CD4-positive, alpha-beta T cell treated with Interleukin-6 at 100 ng/mL for 8 hours (primary cell): ENCODE measurements at places on chromosomes 1 and 21.

GRCh38 chr1:228013935-228014930 lies 7.4 kb downstream of the WNT3A start:
- DNase-seq: no peak

DNA sequence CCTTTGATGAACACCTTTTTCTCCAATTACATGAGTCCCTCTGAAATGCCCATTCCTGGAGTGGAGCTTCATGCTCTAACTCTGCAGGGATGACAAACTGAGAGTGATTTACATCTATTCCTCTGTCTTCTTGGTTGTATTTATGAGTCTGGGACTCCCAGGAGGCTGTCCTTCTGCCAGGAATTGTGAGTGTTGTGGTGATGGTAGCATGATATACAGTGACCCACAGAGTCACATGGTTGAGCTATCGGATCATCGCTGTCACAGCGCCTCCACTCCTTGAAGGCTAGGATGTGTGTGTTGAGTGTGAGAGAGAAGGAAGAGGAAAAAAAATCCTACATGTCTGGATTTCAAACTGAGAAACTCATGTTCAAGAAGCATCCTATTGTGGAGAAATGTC lies 163.4 kb upstream of the CACNA1E start:
- no peak for DNase-seq

DNA sequence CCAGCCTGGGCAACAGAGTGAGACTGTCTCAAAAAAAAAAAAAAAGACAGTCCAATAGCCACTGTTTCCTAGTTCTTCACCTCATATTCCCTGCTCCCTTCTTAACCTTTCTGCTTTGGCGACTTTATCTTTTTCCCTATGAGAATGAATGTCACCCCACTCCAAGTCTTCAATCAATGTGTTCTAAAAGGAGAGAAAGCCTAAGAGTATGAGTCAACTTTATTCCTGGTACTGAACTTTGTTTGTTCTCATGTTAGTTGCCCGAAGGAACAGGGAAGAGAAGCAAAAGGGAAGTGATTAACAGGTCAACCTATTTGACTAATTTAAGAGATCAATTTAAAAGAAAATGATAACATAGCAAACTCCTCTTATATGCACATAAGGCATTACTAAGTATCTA lies 39.9 kb upstream of the SLC16A1 start:
- no peak for DNase-seq

DNA sequence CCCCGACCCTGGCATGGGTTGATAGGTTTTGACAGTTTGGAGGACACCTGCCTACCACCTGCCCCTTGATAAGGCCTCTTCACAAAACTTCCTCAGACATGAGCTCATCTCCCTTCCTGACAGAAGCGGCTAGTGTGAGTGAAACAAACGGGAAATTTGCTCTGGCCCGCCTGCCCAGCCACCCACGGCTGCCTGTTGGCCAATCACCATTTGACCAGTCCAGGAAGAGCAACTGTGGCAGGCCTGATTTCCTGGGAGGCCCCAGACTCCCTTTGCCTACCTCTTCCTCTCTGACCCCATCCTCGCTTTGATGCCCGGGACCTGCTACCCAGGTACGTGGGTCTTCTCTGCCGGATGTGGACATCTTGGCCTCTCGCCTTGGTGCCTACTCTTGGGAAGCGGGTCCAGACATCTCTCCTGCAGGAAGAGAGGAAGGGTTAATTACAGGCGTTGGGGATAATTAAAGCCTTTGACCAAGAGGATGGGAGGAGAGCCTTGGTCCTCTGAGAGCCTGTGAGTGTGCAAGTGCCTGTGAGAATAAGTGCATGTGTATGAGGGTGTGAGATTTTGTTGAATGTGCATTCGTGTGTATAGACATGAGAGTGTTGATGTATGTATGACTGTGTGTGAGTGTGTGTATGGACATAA lies 1.1 kb upstream of the EPHA2 start:
- no peak for DNase-seq

- no peak for DNase-seq
Observed at GRCh38 chr1:14350197-14350596, 248.3 kb upstream of the KAZN start.

- no peak for DNase-seq
Observed at GRCh38 chr1:53339736-53340635, 12.1 kb upstream of the LRP8 start.

GRCh38 chr1:228405979-228406228 lies 731 bp downstream of the TRIM11 start:
- no peak for DNase-seq

- no peak for DNase-seq
Observed at GRCh38 chr1:156805766-156806511, 10.7 kb downstream of the SH2D2A start.

- DNase-seq: no peak
Observed at GRCh38 chr1:173749137-173749536, 34.4 kb downstream of the KLHL20 start.

DNA sequence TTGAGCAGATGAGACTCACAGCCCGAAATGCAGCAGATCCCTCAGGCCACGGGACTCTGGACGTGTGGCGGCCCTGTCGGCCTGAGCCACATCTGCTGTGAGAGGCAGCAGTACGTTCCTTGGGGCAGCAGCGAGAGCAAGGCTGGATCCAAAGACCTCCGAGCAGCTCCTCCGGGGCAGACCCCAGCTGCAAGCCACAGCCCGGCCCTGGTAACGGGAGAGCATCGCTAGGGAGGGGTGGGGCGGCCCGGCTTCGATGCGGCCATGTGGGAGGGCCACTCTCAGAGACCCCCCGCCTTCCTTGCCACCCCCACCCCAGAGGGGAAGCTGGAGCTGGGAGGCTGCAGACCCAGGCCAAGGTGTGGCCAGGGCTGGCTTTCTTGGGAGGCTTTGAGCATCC lies 17.8 kb downstream of the PRKCZ start:
- no peak for DNase-seq

DNA sequence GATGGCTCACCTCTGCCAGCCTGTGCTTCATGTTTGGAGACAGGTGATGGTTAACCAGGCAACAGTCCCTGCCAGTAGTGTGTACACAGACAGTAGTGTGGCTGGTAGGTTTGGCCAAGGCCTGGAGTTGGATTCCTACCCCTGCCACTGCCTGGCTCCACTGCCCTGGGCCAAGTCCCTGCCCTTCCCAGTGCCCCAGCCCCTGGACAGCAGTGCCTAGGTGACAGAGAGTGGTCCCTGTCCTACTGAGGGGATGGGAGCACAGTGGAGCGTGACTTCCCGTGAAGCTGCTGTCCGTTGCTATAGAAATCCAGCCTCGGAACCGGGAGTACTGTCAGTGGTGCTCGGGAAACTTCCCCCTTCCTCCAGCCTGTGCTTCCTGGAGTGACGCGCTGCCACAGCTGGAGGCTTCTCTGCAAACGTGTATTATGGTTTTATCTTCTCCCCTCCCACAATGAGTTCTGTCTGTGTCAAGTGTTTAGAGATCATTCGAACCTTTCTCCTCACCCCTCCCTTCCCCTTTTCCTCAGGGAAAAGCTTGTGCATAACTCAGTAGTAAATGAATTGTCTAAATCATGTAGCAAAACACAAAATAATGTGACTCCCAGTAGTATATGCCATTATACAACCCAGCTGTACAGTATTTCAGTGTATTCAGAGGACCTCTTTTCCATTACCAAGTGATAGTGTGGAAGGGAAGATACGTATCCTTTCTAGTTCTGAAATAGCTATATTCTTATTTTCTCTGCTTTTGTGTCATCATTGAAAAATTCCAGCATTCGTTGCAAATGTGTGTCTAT lies 73.4 kb downstream of the GALNT2 start:
- no peak for DNase-seq

DNA sequence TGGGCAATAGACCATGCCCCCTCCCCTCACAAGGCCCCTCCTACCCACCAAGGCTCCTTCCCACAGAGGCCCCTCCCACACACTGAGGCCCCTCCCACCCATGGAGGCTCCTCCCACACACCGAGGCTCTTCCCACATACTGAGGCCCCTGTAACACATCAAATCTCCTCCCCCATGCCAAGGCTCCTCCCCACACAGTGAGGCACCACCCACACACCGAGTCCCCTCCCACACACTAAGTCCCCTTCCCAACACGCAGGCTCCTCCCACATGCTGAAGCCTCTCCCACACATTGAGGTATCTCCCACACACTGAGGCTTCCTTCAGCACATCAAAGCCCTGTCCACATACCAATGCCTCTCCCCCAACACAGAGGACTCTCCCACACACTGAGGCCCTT lies 391.8 kb downstream of the CAMTA1 start:
- no peak for DNase-seq

GRCh38 chr1:175073061-175073460 lies 5.4 kb downstream of the TNN start:
- no peak for DNase-seq

- no peak for DNase-seq
Observed at GRCh38 chr1:167878372-167879160, 35.4 kb downstream of the ADCY10 start.

GRCh38 chr1:31714442-31715086 lies 10.7 kb upstream of the COL16A1 start:
- DNase-seq: peak; percentile 10

- no peak for DNase-seq
Observed at GRCh38 chr1:33358795-33359503, 38.1 kb upstream of the A3GALT2 start.

GRCh38 chr1:90919190-90919719 lies 102.6 kb downstream of the ZNF644 start:
- DNase-seq: no peak

GRCh38 chr1:158819461-158820443 lies 11.4 kb upstream of the MNDA start:
- DNase-seq: peak; percentile 31

DNA sequence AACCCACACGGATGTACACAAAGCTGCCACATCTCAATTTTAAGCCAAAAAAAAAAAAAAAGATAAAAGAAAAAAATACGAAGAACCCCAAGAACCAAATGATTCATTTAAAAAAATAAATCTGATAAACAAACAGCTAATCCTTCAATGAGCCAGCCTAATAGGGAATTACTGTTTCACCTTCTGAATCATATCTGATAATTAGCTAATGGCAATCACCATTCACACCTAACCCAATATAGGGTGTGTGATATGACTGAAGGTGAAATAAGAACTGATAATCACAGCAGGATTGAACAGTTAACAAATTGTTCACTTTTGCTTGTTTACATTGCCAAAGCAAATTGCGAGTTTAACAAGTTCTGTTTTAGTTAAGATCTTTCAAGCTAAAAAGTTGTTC lies 61.4 kb downstream of the LAMC2 start:
- no peak for DNase-seq

- no peak for DNase-seq
Observed at GRCh38 chr1:201169971-201170532, 15.8 kb upstream of the TMEM9 start.

- DNase-seq: no peak
Observed at GRCh38 chr1:40421431-40422384, 28.6 kb upstream of the ZFP69B start.

GRCh38 chr1:35518183-35518582 lies 39.0 kb downstream of the KIAA0319L start:
- DNase-seq: no peak

DNA sequence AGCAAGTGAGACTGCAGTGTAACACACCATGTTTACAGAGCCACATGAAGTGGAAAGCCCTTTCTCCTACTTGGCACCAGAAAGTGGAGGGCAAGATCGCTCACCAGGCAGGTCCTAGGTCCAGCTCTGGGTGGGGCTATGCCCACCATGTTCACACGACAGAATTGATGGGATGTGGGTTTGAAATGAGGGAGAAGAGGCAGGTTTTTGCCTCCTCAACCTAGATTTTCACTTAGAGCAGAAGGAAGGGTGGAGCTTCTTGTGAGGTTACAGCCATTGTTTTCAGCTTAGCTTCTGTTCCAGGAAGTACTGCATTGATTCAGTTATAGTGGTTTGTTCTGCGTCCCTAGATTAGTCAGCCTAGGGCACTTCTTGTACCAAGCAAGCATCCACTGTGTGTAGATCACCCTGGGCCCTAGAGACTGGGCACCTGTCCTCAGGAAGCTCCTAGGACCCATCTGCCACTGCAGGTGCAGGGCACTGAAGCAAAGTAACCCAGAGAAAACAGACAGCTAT lies 2.3 kb downstream of the CD53 start:
- peak; percentile 75 for DNase-seq
